ENCODE measurements at places on chromosomes 13 and 19.

- peak; percentile 61 for DNase-seq
Observed at GRCh38 chr13:28753208-28753892, 34.6 kb upstream of the SLC46A3 start.

GRCh38 chr13:32734511-32734910 is 148.3 kb downstream of the PDS5B start:
- no peak for DNase-seq

- DNase-seq: no peak
Observed at GRCh38 chr13:73708393-73708985, 425.7 kb downstream of the KLF12 start.

- DNase-seq: peak; percentile 79
Observed at GRCh38 chr19:13817615-13818371, 22.6 kb downstream of the ZSWIM4 start.

- no peak for DNase-seq
Observed at GRCh38 chr19:35437406-35437951, 10.6 kb upstream of the FFAR2 start.

GRCh38 chr19:16520986-16521624 is 21.1 kb downstream of the CHERP start:
- DNase-seq: no peak

DNA sequence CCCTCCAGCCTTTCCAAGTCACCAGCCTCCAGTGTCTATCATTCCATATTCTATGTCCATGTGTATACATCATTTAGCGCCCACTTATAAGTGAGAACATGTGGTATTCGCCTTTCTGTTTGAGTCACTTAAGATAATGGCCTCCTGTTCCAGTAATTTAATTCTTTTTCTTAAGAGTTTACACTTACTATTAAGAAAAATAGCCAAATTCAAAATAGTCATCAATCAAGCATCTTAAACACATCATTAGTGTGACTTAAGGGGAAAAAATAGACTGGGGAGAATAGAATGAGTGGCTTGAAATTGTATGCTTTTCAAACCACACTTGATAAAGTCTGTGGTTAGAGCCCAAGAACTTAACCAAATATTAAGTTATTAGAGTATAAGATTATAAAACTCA is 248.0 kb downstream of the MAB21L1 start:
- no peak for DNase-seq

GRCh38 chr19:44753932-44754749 is 5.6 kb downstream of the BCL3 start:
- DNase-seq: peak; percentile 98

- DNase-seq: no peak
Observed at GRCh38 chr13:97856304-97856675, 97.2 kb upstream of the IPO5 start.

DNA sequence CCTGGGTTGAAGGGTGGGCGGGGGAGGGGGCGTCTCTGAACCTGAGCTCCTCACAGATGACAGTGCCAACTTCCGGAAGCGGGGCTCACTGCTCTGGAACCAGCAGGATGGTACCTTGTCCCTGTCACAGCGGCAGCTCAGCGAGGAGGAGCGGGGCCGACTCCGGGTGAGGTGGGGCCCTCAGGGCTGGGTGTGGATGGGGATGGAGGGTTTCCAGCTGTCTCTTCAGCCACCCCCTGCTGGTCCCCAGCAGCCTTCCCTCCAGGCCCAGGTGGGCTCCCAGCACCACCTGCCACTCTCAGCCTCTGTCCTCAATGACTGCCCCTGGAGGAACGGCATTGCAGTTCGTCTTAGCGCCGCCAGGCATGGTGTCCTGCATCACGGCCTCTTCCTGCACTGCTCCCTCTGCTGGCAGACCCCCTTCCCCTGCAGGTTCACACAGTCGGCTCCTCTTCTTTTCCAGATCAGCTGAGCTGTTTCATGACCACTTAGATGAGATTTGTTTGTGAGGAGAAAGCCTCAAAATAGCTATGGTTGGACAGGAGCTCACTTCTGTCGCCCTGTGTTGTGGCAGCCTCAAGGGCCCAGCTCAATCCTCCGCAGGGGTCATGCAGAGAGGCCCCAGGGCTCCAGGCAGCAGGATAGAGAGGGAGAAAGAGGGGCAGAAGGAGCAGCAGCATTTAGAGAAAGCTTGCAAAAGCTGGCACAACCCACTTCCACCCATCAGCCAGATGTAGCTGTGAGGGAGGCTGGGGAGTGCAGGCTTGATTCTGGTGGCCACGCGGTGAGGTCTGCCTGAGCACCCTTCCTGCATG is 2.5 kb upstream of the GARIN5A start:
- peak; percentile 74 for DNase-seq

GRCh38 chr13:75318138-75318833 is 163.7 kb downstream of the TBC1D4 start:
- no peak for DNase-seq

GRCh38 chr19:44640518-44640917 is 3.2 kb upstream of the PVR start:
- no peak for DNase-seq

- DNase-seq: no peak
Observed at GRCh38 chr13:63704521-63704920, 2288.9 kb upstream of the PCDH20 start.

GRCh38 chr19:31285744-31286143 is 63.5 kb downstream of the TSHZ3 start:
- no peak for DNase-seq

GRCh38 chr19:15141143-15141542 is 33.9 kb downstream of the SYDE1 start:
- DNase-seq: no peak
